ENCODE measurements at places on chromosomes 4 and X.
A peak's percentile ranks its signal among the peaks of the same experiment; 100 is the strongest.

DNA sequence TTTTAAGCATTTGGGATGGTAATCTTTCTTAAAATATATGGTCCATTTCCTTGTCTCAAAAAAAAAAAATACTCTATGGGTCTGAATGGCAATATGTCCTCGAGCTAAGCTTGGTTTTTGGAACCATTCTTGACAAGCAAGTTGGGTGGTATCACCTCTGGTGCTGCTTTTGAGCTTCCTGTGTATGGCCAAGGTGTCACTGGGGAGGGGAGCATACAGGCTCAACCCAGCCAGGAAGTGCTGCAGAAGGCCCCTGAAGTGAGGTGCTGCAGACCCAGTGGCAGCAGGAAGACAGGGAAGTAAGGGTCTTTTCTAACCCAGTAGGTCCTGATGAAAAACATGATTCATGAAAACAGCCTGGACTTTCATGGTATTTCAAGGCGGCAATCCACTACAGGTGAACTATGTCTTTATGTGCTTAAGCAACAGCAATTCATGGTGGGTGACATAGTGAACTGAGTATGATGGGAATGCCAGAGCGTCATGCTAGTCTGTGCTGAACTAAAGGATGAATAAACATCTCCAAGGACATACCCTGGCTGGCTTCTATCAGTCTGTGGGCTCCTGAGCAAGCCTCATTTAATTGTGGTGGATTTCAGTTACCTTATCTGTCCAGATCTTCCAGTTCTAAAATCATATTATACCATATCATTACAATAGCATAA is 15.1 kb downstream of the TRAPPC2 start:
- DNase-seq = no peak

- peak; percentile 35 for DNase-seq
Observed at GRCh38 chrX:113059714-113060113, 219.1 kb upstream of the AMOT start.

DNA sequence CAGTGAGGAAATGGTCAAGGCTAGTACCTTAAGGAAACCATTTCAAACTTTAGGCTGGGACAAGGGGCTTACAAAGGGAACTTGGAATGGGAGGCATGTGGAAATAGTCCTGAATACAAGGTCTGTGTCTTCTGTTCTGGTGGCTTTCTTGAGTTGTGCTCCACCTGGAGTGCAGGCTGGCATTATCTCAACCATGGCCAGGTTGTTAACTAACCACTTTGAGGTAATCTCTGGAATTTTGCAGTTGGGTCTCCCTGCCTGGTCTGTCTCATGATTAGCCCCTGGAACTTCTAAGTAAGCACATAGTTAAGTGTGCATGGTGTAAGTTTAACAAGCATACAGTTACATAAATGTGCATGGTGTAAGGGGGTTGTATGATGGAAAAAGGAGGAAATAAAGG is 77.5 kb downstream of the PCDH18 start:
- DNase-seq = no peak

DNA sequence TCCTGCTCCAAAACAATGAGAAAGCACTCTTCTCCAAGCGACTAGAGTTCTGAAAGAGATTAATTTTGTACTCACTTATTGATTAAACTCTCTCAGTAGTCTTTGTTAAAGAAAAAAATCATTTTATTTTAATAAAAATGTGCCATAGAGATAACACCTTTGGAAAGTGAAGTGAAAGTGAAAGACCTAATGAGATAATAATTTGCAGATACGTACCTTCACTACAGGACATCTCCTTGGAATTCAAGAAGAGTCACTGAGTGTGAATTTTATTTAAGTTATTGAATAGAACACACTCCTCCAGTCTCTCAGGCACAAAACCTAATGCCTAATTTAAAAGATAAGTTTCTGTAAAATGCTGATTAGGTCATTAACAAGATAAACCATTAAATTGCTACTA is 1070.6 kb upstream of the GRID2 start:
- DNase-seq = no peak

DNA sequence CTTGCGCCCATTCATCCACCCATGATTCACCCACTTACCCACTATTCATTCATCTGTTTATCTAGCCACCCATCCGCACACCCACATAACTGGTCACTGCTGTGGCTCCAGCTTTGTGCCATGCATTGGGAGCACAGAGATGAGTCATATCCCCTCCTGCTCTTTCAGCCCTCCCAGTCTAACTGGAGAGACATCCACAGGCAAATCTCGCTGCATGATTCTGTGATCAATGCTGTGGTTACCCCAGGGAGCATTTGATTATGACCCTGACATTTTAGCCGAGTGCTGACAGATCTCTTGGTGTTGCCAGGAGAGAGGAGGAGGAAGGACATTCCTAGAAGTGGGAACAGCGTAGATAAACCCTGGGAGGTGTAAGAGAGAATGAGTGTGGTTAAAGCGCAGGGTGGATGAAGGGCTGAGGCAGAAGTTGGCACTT is 10.4 kb upstream of the PORCN start:
- no peak for DNase-seq

- peak; percentile 20 for DNase-seq
Observed at GRCh38 chr4:138981930-138982390, 33.6 kb upstream of the NOCT start.

DNA sequence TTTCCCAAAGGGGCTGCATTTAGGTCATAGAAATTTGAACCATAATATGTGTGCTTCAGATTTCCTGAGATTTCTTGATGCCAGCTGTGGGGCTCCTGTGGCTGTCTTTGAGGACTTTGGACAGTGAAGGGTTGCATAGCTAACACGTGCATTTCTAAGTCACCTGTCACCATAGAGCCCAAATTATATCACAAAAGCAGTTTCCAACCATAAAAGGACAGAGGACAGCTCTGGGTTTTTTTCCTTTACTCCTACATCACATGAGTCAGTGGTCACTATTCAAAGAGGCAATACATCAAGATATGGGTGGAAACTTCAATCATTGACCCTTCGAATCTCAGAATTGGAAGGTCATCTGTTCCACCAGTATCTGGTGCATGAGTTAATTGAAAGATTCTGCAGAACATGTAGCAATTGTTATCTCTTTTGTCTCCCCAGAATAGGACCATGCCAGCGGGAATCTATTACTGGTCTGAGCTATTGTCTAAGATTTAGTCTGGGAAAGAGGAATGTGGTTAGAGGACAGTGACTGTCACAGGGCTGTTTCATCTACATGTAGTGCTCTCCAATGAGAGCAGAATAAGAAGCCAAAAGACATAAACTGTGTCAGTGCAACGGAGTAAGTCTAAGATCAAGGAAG is 133.5 kb downstream of the AASDH start:
- no peak for DNase-seq

DNA sequence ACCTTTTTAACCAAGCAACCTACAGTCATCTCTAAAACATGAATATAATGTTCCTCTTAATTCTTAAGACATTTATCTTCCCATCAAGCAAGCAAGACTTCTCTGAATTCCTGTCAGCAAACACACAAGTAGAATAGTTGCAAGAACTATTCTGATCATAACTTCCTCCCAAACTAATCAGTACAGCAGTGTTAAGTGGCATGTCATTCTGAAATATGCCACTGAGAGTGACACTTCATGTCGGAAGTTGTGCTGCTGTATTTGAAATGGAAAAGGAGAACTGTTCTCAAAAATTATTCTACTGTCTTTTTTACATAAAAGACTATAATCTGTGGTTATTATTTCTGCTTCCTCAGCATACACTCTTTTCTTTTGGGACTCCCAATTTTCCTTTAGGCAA is 546.6 kb downstream of the PCDH18 start:
- DNase-seq = no peak

DNA sequence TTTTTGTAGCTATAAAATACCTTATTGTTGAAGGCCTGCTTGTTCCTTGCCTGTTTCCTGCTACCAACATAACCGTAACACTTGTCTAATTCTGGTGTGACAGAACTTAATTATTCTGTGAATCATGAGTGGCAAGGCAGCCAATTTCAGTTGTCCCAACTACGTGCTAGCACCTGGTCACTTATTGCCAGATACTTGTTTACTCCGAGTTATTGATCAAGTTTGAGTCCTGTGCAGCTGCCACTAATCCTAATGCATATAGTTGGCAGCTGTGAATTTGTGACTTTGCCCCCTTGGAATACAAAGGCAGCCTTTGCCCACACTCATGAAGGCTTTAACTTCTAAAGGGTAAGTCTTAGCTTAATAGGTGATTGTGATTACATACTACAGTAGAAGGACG is 7.8 kb upstream of the RNF128 start:
- DNase-seq = no peak

DNA sequence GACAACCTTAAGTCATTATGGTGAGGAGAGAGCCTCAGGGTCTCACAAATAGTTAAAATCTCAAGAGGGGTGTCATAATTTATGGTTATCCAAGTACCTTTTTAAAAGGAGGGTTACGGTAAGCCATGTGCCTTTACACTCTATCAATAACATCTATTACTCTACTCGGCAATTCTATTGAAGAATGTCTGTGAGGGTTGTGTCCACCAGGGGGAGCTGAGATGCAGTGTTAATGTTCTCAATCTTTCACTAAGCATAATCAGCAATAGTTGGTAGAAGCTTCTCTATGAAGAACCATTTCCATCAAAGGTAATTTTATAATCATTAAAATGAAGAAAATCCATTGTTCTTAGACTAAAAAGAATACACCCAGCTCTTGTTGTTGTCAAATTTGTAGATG is 457.4 kb downstream of the CENPC start:
- DNase-seq = no peak

DNA sequence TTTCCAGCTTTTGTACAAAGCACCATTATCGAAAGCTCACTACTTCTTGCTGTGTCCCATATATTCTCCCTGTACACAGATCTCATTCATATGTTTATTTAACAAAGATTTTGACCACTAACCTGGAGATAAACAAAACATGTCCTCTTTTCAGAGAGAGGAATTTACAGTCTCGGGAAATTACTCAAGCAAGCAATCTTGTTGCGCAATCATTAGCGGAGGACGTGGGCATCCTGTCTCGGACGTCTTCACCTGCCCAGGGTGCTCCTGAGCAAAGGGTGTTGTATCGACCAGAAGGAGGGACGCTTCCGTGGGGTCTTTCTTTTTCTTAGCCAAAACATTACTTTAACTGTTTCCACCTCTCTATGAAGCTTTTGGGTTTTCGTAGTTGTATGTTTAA is 66.5 kb upstream of the CLCN4 start:
- DNase-seq = no peak

- no peak for DNase-seq
Observed at GRCh38 chr4:55393461-55394320, 2.1 kb upstream of the TMEM165 start.

DNA sequence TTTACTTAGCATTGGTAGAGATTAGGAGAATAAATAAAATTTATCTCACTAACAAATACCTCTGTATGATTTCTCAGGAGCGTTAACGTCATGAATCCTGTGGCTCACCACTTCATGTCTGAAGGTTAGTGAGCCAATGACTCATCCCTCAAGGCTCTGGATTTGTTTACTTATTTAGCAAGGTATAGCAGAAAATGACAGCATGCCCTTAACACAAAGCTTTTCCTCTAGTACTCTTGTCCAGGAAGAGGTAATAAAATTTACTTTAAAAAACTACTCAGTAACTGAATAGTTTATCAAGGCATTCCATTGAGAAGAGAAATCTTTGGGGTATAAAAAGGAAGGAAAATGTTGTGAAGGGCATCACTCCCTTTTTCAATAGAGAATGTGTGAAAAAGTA is 823.8 kb downstream of the CCSER1 start:
- no peak for DNase-seq

GRCh38 chrX:138519296-138519695 is 192.2 kb downstream of the FGF13 start:
- DNase-seq = no peak

DNA sequence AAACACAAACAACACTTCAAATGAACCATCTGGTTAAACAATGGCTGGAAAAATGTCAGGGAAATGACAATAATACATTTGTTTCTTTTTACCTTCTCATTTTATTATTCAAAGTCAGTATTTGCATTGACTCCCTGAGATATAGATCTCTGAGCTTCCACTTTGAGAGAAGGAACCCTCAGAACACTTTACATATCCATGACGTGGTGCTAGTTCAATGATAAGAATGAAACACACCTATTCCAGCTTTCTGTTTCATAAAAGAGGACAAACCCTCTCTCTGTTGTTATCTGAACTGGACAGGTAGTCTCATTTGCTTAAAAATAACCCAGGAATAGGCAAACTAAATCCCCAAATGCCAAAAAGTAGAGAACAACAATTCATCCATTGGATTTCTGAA is 65.3 kb upstream of the CCSER1 start:
- DNase-seq = no peak

DNA sequence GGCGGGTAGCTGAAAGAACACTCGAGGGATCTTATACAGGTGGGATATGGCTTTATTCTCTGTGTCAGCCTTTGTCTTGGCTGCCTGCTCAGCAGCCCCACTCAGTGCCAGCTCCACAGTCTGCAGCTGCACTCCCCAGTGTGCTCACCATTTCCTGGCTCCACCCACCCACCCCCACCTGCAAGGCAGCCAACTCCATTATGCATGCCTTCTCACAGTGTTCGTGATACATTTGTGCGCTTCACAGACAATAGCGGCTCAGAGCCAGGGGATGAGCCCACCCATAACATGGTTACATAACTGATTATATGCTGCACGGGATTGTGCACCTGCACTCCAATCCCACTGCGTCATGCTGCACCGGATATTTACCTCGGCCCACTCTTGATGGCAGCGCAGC is 8.8 kb upstream of the TMEM128 start:
- DNase-seq = no peak

GRCh38 chr4:85828027-85828890 is 353.3 kb downstream of the ARHGAP24 start:
- DNase-seq = no peak
